LHCN-M2 (cell line): ENCODE measurements at places on chromosomes 4 and X. TPM values are rescaled to one million over a fixed set of nuclear protein-coding genes. Genes with fewer than 3 reads are reported as not detected.

Gene SORBS2
- total RNA-seq, result 1.5 and 4.2 TPM in 2 replicates

Gene EDA2R
- 27.2 and 27.8 TPM in 2 replicates for total RNA-seq

DNA sequence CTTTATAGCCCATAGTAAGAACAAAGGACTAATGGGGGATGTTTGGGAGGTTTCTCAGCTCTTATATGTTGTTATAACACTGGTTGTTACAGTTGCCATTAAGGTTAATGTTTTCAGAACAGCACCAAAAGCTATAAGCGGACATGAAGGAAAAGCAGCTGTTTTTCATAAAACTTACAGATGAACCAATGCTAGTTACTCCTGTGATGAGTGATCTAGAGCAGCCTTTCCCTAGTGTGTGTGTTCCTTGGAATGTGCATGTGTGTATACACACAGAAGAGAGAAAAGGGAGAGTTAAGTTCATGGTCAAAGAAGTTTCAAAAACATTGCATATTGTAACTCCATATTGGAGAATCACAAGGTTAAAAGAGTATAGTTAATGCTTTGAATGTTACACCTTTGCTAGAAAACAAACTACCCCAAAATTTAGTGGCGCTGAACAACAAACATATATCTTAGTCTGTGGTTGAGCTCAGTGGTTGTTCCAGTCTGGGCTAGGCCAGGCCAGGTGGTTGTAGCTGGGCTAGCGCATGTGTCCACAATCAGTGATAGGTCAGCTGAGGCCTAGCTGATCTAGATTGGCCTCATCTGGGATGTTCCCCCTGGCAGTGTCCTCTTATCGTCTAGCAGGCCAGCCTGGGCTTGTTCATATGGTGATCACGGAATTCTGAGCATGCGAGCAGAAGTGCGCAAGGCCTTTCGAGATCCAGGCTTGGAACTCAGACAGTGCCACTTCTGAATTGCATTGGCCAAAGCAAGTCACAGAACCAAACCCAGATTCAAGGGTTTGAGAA, 151.0 kb downstream of the NHS start:
- no peak for DNase-seq

DNA sequence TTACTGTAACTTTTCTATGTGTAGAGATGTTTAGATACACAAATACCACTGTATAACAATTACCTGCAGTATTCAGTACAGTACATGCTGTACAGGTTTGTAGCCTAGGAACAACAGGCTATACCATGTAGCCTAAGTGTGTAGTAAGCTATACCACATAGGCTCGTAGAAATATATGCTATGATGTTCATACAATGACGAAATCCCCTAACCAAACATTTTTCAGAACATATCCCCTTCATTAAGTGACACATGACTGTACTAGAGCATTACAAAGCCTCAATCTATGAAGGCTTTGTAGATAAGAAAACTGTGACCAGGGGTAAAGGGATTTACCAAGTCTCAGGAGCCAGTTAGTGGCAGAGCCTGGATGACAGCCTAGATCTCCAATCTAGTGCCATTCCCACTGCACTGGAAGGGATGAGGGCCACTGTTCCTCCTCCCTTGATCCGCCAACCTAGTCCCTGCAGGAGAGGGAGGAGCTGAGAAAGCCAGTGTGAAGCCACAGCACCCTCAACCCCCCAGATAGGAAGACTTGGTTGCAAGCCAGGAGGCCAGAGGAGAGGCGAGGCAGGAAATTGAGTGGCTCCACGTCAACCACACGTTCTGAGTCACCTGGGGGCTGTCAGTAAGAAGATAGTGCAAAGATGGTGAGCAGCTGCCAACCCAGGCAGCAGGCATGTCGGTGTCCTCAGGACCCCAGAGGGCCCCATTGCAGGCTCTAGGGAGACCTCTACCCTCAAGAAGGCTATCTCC, 227.7 kb downstream of the BCOR start:
- DNase-seq, result peak; percentile 42

DNA sequence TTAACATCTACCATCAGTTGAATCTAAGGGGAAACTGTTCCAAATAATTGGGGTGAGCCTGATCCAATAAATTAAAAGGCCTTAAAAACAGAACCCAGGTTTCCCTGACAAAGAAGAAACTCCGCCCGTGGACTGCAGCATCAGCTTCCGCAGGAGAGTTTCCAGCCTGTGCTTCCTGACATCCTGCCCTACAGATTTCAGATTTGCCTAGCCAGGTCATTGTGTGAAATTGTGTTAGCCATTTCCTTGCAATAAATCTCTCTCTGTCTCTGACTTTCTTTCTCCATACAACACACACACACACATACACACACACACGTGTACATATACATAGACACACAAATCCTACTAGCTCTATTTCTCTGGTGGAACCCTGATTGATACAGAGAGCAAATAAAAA, 48.3 kb upstream of the LCORL start:
- no peak for DNase-seq

GRCh38 chr4:47017494-47017893, 13.9 kb upstream of the GABRB1 start:
- DNase-seq, result peak; percentile 45

Gene CHRDL1
- not detected in 2 replicates for total RNA-seq

Gene PI4K2B
- total RNA-seq, result 44.3 and 45.7 TPM in 2 replicates

DNA sequence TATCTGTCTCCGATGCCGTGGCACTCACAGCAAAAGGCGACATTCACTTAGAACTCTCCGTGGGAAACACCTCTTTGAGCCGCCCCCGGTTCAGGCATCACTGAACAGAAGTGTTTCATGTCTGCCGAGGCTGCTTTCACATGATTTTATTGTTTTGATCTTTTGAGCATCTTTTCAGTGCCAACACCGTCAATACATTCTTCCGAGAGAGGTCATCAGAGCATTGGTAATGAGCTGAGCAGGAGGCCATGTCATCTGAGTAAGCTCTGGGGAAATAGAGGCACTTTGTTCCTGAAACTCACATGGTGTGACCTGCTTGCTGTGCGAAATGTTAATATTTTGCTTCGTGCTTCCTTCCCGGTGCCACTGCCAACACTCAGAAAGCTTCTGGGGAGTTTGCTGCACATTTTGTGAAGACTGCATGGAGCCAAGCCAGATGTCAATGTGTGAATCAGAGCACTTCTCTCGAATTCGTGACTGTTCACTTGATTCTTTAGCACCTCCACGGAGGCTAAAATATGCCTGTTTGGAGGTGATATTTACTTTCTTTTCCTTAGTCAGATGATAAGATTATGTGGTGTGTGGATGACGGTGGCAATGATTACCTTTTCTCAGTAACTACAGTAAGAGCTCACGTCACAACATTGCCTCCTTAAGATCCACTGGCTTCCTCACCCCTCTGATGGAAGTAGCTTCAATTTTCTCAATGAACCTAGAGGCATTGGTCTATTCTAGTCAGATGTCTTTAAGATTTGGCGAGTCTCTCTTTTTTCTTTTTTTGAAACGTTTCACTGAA, 222.3 kb upstream of the HS3ST1 start:
- DNase-seq, result peak; percentile 27

DNA sequence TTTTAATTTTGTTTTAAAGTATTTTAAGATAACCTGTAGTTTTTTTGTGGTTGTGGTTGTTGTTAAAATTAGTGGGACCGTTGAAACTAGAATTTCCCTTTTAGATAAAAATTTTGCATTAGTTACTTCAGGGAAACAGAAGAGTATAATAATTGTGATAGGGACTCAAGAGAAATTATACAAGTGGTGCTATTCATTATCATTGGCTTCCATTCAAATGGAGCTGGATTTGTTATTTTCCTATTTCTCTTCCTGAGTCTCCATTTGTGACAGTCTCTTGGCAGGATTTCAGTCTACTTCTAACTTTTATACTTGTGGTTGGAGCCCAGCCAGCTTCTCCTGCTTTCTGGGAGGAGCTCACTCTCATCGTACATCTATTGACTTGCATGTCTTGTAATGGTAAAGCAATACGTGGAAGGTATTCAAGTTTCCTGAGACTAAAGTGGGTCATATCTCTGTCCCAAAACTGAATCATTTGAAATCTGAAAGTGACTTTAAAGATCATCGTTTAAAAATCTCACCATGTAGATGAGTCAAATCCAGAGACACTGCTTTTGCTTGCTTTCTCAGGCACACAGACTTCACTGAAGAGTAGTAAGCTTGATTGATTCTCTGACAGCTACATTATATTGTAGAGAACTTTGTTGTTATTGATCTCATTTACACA, 155.8 kb downstream of the RPA4 start:
- peak; percentile 37 for DNase-seq

Gene SSX4B
- not detected in 2 replicates for total RNA-seq

Gene FHDC1
- total RNA-seq, result 0.13 and 0.46 TPM in 2 replicates

GRCh38 chr4:7434766-7435150, at the start of gene PSAPL1:
Gene PSAPL1 (minus strand): TSS chr4:7434930. CDS start chr4:7434879, 51 bp downstream.
- DNase-seq, result peak; percentile 4

Gene LRAT
- total RNA-seq, result not detected in 2 replicates

Gene DMP1
- total RNA-seq, result not detected in 2 replicates

Gene TIGD4
- 0.06 and 0.63 TPM in 2 replicates for total RNA-seq

DNA sequence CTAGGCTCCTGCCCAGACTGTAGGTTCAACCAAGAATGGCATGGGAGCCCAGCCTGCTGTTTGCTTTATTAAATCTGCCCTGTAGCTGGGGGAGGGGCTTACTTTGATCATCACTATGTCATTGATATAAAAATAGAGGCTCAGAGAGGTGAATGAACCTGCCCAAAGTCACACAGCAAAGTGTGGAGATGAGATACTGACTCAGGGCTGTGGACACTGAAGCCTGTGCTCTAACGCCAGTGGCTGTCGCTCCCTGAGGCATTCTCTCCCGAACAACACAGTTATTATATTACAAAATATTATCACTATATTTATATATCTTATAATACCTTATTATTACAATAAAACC, 3.5 kb downstream of the MSANTD1 start:
- DNase-seq, result no peak
